Karpas-422 (cell line): ENCODE measurements at places on chromosomes 16 and 17. TPM values are rescaled to one million over a fixed set of nuclear protein-coding genes. Genes with fewer than 3 reads are reported as not detected.

The RTN4RL1 gene
- total RNA-seq, result 0.11 and 0.30 TPM in 2 replicates

The CA5A gene
- total RNA-seq, result not detected in 2 replicates

DNA sequence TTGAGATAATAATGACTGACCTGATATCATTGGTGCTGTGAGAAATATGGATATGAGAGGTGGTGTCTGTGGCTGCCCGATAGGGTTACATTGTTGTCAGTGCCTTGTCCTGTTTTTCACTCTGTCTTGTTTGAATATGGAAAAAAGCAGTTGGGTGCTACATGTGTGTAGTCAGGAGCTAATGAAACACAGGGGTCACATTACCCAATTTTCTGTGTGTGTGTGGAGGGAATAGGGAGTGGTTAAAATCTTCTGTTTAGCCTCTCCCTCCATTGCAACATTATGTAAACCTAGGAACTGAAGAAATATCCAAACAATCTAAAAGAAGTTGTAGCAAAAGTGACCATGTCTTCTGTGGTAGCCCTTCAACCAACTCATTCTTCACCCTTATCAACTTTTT lies 527.7 kb upstream of the SOX9 start:
- H3K4me3 ChIP-seq, result no peak overlapping the region
- H3K27ac ChIP-seq, result no peak overlapping the region
- no peaks in the 10 kb centered on the region for H3K36me3 ChIP-seq
- peaks cover 3% of the 10 kb centered on the region; the same call in 1 of the 2 replicates for H3K4me1 ChIP-seq
- no peaks in the 10 kb centered on the region for H3K27me3 ChIP-seq
- no peak for DNase-seq

GRCh38 chr17:27224526-27225315 lies 69.2 kb upstream of the WSB1 start:
- no peak overlapping the region for H3K27ac ChIP-seq
- H3K4me1 ChIP-seq, result no peaks in the 10 kb centered on the region
- no peak for DNase-seq
- H3K4me3 ChIP-seq, result no peak overlapping the region
- no peaks in the 10 kb centered on the region for H3K27me3 ChIP-seq

DNA sequence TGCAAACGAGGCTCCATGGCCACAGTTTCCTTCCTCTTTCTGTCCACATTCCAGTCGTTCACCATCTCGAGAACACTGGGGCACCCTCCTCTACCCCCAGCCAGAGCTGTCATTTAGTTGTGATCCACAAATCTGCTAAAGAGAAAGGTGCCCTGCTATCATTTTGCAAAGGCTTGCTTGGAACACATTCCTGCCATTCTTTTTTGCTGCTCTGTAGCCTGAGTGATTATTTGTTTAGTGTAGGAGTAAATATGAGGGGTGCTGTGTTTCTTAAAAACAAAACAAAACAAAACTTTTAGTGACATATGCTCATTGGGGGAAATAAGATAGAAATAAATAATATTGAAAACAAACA lies 166.7 kb downstream of the PRKCA start:
- no peak for DNase-seq
- peaks cover 13% of the 10 kb centered on the region for H3K4me1 ChIP-seq
- H3K27me3 ChIP-seq, result no peaks in the 10 kb centered on the region
- no peak overlapping the region for H3K27ac ChIP-seq
- no peaks in the 10 kb centered on the region for H3K36me3 ChIP-seq

DNA sequence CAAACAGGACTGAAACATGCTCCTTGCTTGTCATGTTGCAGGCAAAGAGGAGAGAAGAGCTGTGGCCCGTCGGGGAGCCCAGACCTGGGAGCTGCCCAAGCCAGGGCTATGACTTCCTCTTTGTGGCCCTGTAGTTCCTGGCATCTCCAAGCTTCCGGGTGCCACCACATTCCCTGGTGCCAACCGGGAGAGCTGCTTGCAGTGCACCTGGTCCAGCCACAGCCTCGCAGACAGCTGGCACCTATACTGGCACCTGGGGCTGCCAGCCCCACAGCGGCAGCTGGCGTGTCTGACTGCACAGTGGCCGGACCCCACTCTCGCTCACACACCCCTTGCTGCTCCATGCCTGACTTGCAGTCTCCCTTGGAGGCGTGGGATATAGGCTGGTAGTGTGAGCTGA lies 37.1 kb upstream of the FOXJ1 start:
- no peak overlapping the region for H3K27ac ChIP-seq
- H3K27me3 ChIP-seq, result no peaks in the 10 kb centered on the region
- no peaks in the 10 kb centered on the region for H3K36me3 ChIP-seq
- peaks cover 8% of the 10 kb centered on the region for H3K4me1 ChIP-seq
- no peak overlapping the region for H3K4me3 ChIP-seq

DNA sequence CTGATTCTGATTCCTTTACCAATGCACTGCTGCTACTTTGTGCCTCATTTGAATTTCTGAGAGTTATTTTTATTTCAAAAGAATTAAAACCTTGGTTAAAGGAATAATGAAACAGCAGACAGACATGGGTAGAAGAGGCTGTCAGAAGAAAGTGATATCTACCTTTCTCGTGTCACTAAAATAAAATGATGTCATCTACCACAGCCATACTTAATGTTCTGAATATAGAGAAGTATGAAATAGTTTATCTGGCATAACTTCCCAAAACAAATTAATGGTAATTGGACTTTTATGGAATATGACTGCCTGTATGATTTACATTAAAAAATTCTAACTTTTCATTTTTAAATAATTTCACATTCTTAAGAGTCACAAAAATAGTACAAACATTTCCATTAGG lies 52.5 kb downstream of the EFCAB13 start:
- H3K36me3 ChIP-seq, result no peaks in the 10 kb centered on the region
- H3K27me3 ChIP-seq, result no peaks in the 10 kb centered on the region
- H3K4me3 ChIP-seq, result no peak overlapping the region
- no peak overlapping the region for H3K27ac ChIP-seq
- no peaks in the 10 kb centered on the region for H3K4me1 ChIP-seq
- no peak for DNase-seq
